Activated naive CD8-positive, alpha-beta T cell treated with anti-CD3 and anti-CD28 coated beads, Interleukin-2, amount 10 ng/mL, durations not matched to agents 7 days and 5 days (primary cell): ENCODE measurements at places on chromosomes 6 and 20. TPM values are rescaled to one million over a fixed set of nuclear protein-coding genes. Genes with fewer than 3 reads are reported as not detected.
A peak's percentile ranks its signal among the peaks of the same experiment; 100 is the strongest.

The ARG1 gene
- total RNA-seq = not detected

The GGT7 gene
- total RNA-seq = 20.1 TPM

The DEFB124 gene
- not detected for total RNA-seq

The SLC17A2 gene
- not detected for total RNA-seq

- DNase-seq = no peak
Observed at GRCh38 chr6:36920546-36920945, 34.0 kb upstream of the PI16 start.

DNA sequence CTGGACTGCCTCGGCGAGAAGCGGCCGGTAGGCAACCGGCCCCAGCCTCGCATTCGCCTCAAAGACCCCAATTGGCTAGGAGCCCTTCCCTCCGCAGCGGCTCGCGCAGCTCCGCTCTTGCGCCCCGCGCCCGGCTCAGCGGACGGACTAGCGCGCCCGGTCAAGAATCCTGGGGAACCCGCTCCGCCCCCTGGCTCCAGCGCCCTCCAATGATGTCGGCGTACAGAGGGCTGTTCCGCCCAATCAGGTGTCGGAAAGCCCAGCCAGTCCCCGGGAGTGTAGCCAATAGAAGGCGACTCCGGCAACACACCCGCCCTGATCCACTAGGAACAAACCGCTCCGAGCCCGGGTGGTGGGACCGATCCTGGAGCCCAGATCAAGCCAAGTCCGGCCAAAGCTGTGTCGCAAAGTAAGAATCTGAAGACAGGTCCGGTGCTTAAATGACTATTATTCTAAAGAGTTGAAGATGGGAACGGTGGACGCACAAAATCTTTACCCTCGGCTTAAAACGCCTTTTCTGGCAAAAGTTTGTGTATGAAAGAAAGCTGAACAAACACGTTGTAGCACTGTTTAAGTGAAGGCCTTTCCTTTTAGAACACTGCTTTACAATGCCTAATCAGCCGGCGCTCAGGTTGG lies 132.2 kb downstream of the OGFRL1 start:
- DNase-seq = peak; percentile 31
